ENCODE measurements at places on chromosomes 5 and 9. TPM values are rescaled to one million over a fixed set of nuclear protein-coding genes. Genes with fewer than 3 reads are reported as not detected.

- no peak for DNase-seq
Observed at GRCh38 chr5:78364005-78364404, 3.6 kb downstream of the SCAMP1 start.

DNA sequence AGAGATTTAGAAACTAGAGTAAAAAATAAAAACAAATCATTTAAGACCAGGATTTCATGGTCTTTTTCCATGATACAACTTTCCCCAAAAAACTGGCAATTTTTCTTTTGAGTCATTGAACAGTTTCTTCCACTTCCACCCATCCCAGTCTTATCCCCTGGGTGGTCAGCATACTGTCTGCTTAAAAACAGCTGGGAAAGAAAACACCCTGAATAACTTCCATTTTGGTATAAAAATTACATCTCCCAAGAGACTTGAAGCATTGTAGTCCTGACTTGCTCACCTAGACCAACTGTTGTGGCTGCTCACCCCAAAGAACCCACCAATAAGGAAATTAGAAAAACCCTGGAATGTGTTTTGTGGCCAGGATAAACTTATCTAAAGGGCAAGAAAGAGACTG, 731.3 kb downstream of the NR2F1-AS1 start:
- DNase-seq, result no peak

- DNase-seq, result no peak
Observed at GRCh38 chr5:137501846-137502406, 2.8 kb upstream of the SPOCK1 start.

DNA sequence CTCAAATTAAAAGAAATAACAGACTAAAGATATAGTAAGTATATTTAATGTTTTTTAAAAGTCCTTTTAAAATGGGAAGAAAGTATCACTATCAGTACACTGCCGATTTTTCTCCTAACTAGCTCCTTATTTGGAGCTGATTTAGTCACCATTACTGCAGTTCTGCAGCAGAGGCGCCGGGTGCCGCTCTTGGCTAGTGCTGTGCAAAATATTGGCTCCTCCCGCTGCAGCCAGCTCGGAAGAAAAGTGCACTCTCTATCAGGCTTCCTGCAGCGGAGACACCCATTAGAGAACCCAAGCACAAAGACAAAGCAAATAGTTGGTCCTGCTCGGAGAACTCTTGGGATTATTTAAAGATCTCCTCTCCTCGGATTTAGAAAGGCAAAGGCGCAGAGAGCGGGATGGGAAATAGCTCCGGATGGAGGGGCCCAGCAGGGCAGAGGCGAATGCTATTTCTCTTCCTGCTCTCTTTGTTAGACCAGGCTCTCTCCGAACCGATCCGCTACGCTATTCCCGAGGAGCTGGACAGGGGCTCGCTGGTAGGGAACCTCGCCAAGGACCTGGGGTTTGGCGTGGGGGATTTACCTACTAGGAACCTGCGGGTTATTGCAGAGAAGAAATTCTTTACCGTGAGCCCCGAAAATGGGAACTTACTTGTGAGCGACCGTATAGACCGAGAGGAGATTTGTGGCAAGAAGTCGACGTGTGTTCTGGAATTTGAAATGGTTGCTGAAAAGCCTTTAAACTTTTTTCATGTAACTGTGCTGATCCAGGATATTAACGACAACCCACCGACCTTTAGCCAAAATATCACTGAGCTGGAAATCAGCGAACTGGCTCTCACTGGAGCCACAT, at the start of gene PCDHGB3:
TSS of gene PCDHGB3 (plus strand) at position 249 of the 855 bp plus-strand sequence. CDS start at position 402, 153 bp downstream.
- peak; percentile 45 for DNase-seq

GRCh38 chr9:126050605-126050990, 276.0 kb upstream of the MVB12B start:
- no peak for DNase-seq

DNA sequence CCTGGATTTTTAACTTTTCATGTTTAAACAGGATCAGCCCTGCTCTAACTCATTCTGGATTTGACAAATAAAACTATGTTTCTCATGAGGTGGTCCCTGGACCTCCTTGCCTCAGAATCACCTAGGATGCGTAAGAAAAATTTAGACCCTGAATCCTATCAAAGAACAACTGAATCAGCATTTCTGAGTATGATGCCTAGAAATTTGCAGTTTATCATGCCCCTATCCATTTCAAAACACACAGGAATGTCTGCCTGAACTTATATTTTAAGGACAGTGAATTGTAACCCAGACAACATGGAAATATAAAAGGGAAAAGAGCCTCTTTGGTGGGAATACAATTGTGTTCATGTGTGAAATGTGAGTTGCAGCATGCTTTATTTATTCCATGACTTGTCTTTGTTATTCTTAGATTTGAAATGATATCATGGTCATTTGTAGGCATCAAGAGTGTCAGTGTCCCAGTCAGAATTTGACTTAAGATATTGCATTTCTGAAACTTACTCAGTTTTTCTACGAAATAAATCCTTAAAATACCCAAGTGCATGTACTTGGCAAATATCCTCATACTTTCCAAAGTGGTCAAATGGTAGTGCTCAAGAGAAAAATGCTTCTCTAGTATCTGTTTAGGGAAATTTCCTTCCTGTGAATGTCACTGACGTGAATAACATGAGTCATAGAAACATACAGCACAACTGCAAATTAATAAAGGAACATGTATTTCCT, 144.3 kb downstream of the GIN1 start:
- no peak for DNase-seq

GRCh38 chr9:3480353-3480655, 45.5 kb downstream of the RFX3 start:
- DNase-seq, result no peak

DNA sequence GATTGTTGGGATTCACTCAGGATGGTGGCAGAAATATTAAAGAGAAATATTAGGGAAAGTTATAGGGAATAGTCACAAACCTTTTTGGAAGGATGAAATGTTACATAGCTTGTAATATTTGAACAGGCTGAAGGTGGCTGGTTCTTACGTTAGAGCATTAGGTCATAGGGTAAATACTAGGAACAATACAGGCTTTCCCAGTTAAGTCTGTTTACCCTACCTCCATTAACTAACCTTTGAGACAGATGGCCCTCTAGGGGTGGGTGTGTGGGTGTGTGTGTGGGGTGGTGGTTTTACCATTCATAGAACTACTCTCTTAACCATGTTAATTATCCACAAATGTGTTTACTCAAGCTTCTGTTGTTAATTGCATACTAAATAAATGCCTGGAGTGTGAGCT, 94.3 kb upstream of the STK32A start:
- no peak for DNase-seq

DNA sequence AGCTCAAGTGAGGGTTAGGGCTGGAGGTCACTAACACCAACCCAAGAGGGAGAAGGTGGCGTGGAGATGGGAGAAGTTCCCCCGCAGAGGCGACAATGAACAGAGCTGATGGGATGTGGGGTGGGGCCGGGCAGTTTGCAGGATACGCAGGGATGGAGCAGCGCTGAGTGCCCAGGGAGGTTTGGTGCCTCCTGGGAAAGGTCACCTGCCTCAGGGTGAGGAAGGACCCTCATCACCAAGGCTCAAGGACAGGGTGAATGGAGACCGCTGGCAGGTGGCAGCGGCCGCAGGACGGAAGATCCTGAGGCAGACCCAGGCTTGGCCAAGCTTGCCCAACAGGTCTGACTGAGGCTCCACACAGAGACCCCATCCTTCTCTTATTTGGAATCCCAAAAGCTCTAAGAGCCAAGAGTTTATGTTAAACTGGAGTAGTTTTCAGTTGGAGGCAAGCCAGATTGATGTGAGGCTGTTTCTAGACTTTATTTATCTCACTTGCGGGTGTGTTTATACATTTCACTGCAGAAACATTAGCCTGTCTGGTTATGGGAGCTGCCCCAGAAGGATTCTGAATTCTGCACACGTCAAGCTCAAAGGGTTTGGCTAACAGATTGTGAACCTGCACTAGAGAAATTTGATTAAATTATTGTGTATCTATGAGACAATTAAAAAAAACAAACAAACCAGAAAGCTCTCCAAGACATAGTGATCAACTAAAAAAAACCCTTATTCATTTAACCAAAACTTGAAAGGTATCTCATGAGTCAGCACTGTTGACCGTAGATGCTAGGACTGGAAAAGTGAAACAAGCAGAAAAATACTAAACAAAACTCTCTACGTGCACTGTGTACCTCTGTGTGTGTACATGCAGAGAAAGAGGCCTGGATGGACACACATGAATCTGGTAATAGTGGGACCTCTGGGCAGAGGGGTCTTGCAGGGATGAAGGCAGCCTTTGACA, 146.2 kb upstream of the PHYKPL start:
- DNase-seq, result no peak

GRCh38 chr5:89255845-89256463, 373.0 kb upstream of the MEF2C start:
- no peak for DNase-seq

DNA sequence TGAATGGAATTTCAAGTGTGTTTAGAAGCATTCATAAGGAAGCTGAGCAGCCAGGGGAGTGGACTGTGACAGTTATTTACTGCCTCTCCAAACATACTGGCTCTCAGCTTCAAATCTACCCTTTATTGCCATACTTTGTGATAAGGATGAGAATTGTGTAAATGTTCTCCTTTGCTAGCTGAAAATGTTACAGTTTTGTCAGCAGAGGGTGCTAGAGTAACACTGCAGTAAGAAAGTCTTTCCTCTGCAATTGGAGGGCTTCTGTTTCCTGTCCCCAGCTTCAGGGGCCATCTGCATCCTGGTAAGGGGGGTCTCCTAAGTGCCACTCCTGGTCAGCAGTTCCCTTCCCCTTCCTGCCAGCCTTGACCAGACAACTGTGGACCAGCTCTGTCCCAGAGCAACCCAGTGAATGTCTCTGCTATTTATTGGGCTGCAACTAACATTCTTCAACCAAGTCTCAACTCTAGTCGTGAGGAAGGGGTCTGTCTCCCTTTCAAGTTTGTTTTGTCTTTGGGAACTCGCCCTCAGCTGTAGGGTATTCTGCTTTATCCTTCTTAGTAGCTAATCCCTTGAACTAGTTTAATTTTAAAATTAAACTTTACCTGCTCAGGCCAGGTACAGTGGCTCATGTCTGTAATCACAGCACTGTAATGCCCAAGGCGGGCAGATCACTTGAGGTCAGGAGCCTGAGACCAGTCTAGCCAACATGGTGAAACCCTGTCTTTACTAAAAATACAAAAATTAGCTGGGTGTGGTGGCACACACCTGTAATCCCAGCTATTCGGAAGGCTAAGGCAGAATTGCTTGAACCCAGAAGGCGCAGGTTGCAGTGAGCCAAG, 45.3 kb downstream of the RAPGEF6 start:
- no peak for DNase-seq

- no peak for DNase-seq
Observed at GRCh38 chr5:167339205-167339604, 952.2 kb upstream of the WWC1 start.

GRCh38 chr5:67855523-67855922, 360.0 kb upstream of the PIK3R1 start:
- no peak for DNase-seq

The STOM gene
- total RNA-seq, result 89.5 TPM

The ZNF367 gene
- 1.9 TPM for total RNA-seq

The OR4F3 gene
- total RNA-seq, result not detected

The SLC34A3 gene
- not detected for total RNA-seq

The AFAP1L1 gene
- total RNA-seq, result 30.4 TPM

Measured in gastrocnemius medialis (tissue), 4 donors.